Spleen (tissue), 13 donors: ENCODE measurements at places on chromosomes 11 and 22. TPM values are rescaled to one million over a fixed set of nuclear protein-coding genes. Genes with fewer than 3 reads are reported as not detected.

GRCh38 chr11:37942081-37942480 lies 1344.0 kb upstream of the RAG2 start:
- H3K4me1 ChIP-seq = no peaks in the 10 kb centered on the region
- no peaks in the 10 kb centered on the region for H3K27me3 ChIP-seq
- no peak overlapping the region for H3K27ac ChIP-seq

- peak overlapping the region; percentile 71 for H3K27ac ChIP-seq
- H3K36me3 ChIP-seq = no peaks in the 10 kb centered on the region
- peak; percentile 37 for DNase-seq
- no peaks in the 10 kb centered on the region for H3K4me1 ChIP-seq
These were observed 57.4 kb downstream of the CHRDL2 start for GRCh38 chr11:74673693-74674360.

- H3K27ac ChIP-seq = peak overlapping the region; percentile 22
- peaks cover 22% of the 10 kb centered on the region for H3K4me1 ChIP-seq
- no peak overlapping the region for H3K4me3 ChIP-seq
- DNase-seq = no peak
These were observed 16.5 kb downstream of the GNAZ start for GRCh38 chr22:23086787-23087186.

Gene THOC5
- 44.6 TPM for total RNA-seq

Gene MPEG1
- total RNA-seq = 317 TPM

GRCh38 chr11:45254070-45254469 lies 32.1 kb downstream of the SYT13 start:
- H3K36me3 ChIP-seq = no peaks in the 10 kb centered on the region
- H3K27ac ChIP-seq = no peak overlapping the region
- H3K4me3 ChIP-seq = no peak overlapping the region
- H3K4me1 ChIP-seq = no peaks in the 10 kb centered on the region

- no peak for DNase-seq
- peak overlapping the region; percentile 35 for H3K27ac ChIP-seq
- peaks cover 74% of the 10 kb centered on the region for H3K4me1 ChIP-seq
- H3K36me3 ChIP-seq = no peaks in the 10 kb centered on the region
These were observed 10.6 kb downstream of the PLXNB2 start for GRCh38 chr22:50296658-50297490.

DNA sequence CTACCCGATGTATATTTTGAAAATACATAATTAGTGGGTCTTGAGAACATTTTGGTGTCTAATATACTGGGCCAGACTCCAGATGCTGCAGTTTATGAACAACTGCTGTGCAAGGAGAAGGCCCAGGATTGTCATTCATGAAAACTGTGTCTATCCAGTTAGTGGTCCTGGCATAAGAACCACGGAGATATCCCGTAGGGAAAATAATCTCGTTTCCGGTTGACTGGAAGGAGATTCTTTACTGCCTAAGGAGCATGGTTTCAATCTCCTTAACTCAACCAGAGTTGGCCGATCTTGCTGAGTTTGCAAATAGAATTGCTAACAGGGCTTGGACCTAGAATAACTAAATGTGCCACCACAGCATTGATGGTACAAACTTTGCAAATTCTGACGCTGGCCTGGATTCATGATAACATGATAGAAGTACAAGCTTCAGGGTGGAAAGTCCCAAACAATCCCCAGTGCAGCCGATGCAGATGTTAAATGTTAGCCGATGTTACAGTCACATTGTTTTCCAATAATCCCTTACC lies 4.6 kb upstream of the RTCB start:
- no peak overlapping the region for H3K4me3 ChIP-seq
- no peak for DNase-seq
- H3K4me1 ChIP-seq = peaks cover 8% of the 10 kb centered on the region
- no peak overlapping the region for H3K27ac ChIP-seq

DNA sequence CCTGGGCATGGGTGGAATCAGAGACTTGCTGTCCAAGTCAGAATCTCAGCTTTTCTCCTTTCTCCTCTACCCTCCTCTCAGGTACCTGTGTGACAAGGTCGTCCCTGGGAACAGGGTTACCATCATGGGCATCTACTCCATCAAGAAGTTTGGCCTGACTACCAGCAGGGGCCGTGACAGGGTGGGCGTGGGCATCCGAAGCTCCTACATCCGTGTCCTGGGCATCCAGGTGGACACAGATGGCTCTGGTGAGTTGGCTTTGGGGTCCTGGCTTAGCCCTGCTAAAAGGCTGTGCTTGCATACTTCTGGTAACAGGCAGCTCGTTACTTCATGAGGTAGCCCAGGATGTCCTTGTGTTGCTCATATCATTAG lies 10.7 kb downstream of the MCM5 start:
- no peaks in the 10 kb centered on the region for H3K36me3 ChIP-seq
- H3K27ac ChIP-seq = peak overlapping the region; percentile 59
- no peaks in the 10 kb centered on the region for H3K27me3 ChIP-seq
- H3K4me1 ChIP-seq = peaks cover 32% of the 10 kb centered on the region
- no peak for DNase-seq
- no peak overlapping the region for H3K4me3 ChIP-seq
